Glutamatergic neuron (in vitro differentiated cells): ENCODE measurements at places on chromosomes 16 and 17.

- DNase-seq = no peak
Measured at GRCh38 chr17:49360796-49361128, 1.3 kb downstream of the ZNF652 start.

DNA sequence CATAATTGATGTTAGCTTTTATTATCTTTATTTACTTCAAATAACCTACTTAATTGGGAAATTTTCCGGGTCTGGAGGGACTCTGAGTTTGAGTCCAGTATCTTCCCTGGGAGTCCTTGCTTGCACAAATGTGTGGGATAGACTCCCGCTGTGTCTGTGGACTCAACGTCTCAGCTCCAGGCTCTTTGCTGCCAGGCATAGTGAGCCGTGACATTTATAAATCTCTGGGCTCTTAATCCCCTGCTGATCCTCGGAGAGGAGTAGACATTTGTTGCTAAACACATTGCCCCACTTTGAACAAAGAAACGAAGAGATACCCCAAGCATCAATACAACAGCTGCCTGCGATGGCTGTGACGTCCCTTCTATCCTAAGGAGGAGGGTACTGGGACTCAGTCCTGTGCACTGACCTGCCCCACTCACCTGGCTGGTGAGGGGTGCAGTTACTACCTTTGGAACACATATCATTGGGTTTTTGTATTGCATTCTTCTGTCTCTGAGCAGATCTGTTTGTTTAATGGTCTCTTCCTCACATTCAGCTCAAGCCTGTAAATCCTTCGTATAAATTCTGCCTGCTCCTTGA is 316.9 kb downstream of the HAPSTR1 start:
- no peak for DNase-seq

DNA sequence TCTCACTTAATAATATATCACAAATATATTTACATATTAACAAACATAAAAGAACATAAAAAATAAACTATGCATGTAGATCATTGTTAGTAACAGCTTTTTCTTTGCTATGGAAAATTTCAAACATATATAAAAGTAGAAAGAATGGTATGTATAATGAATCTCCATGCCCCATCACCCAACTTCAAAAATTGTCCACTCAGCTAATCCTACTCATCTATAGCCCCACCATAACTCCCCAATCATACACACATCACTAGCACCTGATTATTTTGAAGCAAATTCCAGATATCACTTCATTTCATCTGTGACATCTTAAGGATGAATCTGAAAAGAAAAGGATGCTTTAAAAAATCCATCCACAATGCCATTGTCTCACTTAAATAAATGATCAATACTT is 46.8 kb downstream of the SHISA6 start:
- DNase-seq = no peak

DNA sequence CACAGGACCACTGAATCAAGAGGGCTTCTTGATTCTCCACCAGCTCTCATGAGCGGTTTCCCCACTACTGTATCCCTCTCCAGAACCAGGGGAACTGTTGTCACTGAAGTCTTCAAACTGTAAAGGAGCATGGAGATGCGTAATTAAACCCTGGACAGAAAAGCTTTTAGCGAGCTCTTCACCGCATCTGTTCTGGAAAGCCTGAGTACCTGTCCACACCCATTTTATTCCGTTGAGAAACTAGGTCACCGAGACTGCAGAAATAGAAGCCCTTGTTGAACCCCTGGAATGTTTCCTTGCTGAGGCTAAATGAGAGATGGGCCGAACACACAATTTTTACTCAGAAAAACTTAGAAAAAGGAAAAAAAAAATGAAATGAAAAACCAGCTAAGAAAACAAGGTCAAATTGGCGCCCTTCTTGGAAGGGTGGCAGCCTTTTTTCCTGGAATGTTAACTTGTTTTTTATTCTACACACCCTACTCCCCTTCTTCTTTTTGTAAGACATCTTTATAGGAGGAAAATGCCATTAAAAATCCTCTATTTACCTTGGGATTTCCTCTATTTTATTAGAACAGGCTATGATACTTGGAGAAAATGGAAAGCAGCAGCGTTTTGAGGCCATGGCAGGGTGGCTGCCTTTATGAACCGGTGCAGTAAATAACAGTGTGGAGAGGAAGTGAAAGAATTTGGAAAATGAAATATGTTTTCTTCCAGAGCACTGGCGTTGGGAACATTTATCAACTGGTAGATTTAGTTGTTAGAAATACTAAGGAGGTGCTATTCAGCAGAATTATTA is 52.6 kb upstream of the CRISPLD2 start:
- no peak for DNase-seq
